ENCODE measurements at places on chromosomes 2 and 18.
A peak's percentile ranks its signal among the peaks of the same experiment; 100 is the strongest.

GRCh38 chr2:33073018-33073417, 126.3 kb downstream of the LTBP1 start:
- DNase-seq, result no peak

DNA sequence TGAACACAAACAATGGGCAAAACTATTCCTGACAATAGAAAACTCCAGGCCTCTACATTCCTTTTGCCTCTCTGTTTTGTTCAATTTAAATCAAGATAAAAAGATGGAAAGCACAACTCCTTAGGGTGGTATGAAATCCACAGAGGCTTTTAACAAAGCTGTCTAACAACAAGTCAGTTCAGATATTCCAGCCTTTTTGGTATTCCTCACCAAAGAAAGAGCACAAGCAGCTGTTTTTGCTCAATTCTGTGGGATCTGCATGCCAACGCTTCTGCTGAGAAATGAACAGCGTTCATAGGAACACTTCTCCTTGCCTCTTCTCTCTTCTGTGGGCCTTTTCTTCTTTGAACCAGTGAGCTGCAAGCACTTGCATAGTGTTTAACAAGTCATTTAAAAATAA, 411.6 kb upstream of the TCF4 start:
- no peak for DNase-seq

DNA sequence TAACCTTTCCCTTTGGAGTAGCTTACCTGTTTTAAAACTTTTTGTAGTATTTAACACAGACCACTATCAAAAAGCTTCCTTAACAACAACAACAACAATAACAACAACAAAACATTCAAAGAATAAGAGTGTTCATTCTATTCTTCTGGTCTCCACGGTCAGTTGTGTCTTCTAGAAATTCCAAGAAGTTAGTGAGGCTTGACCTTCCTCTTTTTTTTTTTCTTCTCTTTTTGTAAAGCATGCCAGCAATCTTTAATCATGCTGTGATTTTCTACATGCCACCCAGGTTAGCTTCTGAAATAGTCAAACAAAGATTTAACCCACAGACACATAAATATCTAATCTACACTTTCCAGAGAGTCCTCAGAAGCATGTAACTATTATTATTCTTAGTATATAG, 28.4 kb upstream of the KLHL14 start:
- no peak for DNase-seq

GRCh38 chr2:128260239-128261138, 58.2 kb downstream of the HS6ST1 start:
- DNase-seq, result no peak

DNA sequence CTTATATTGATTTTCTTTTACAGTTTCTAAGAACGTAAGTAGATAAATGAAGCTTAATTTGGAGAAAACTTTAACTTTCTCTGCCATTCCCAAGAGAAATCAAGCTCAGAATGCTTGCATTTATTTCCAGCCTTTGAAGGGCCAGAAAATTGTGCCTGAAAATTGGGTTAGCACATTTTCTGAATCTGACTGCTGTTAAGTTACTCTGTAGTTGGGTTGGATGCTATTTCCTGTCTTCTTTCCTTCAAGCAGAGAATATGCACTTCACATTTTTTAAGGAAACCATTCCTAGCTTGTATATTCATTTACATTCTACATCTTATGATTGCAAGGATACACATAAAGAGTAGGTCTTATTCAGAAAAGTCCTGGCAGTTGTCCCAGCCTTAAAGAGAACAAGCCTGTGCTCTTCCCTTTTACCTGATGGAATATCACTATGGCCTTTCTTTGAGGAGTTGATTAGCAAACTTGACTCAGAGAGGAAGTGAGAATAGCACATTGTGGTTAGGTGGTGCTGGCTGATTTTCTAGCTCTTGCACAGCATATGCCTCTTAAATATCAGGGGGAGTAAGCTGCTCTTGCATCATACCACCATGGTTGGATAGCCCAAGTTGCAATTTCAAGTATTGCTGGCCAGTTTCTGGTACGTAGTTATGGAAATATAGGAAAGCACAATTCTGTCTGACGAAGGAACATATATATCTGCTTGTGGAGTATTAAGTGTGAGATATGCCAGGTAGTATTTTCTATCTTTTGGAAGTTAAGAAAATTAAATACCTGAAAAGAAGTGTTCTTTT, 133.7 kb downstream of the COMMD1 start:
- peak; percentile 6 for DNase-seq

DNA sequence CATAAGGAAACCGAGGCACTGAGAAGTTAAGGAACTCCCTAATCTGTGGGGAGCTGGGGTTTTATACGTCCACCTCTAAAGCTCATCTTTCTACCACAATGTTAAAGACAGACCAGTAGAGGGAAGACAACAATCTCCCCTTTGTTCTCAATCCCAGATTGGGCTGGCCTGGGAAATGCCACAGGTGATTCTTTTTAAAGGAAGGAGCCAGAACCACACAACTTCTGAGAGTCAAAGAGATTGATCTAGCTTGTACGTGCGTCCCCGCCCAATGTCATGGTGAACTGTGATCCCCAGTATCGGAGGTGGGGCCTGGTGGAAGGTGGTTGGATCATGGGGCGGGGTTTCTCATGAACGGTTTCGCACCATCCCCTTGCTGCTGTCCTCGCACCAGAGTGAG, 81.8 kb upstream of the LCLAT1 start:
- DNase-seq, result no peak
